ENCODE measurements at places on chromosomes 2 and 18.

- DNase-seq, result no peak
Observed at GRCh38 chr2:240132651-240132980, 3.5 kb downstream of the COPS9 start.

- DNase-seq, result peak; percentile 1
Observed at GRCh38 chr18:55384551-55385275, 203.3 kb downstream of the TCF4 start.

DNA sequence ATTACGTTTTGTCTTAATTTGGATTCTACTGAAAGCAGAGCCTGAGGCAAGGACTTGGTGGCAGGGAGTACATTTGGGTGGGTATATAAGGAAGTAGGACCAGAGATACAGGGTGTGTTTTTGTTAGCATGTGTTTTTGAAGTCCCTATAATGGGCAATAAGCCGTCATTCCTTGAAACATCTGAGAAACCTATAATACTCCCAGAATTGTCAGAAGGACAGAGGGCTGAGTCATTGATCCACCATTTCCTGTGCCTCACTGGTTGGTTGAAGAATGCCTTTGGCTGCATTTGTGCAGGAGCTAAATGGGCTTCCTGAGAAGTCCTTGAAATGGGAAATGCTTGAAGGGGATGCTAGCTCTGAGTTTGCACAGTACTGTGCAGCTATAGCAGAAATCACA lies 281.8 kb upstream of the ZEB2 start:
- DNase-seq, result no peak

GRCh38 chr18:60910534-60910933 lies 422.7 kb upstream of the CDH20 start:
- DNase-seq, result no peak

DNA sequence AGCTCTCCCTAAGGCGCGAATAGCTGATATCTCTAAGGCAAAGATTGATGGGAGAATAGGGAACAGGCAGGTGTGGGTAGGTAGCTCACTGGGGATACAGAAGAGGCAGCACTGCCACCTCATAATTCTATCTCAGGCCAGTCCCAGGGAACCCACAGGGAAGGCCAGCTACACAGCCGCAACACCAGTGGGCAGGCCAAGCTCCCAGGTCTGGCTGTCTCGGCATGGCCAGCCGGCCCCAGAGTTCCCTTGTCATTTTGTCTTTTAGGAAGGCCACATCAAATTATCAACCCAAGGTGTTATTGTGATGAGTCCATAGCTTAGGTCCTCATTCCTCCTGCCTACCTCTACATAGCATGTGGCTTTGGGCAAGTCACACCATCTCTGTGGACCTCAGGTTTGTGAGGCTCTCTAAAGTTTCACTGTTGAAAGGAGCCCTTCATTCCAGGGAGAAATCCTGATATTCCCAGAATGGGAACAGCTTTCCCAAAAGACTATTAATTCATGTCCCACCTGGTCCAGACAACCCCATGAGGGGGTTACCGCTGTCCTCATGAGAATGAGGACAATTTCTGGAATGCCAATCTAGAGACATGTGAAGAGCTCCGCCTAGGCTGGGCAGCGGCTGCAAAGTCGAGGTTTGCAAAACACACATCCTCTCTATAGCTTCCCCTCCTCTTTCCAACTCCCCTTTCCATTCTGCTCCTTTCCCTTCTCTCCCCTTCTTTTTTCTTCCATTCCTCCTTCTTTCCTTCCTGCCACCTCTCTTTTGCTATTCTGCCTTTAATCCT lies 287.1 kb upstream of the ID2 start:
- no peak for DNase-seq

- DNase-seq, result no peak
Observed at GRCh38 chr18:58700209-58700608, 28.9 kb downstream of the MALT1 start.

- DNase-seq, result no peak
Observed at GRCh38 chr2:8176887-8177286, 505.0 kb upstream of the ID2 start.

GRCh38 chr2:122535960-122536505 lies 780.6 kb downstream of the TSN start:
- no peak for DNase-seq

DNA sequence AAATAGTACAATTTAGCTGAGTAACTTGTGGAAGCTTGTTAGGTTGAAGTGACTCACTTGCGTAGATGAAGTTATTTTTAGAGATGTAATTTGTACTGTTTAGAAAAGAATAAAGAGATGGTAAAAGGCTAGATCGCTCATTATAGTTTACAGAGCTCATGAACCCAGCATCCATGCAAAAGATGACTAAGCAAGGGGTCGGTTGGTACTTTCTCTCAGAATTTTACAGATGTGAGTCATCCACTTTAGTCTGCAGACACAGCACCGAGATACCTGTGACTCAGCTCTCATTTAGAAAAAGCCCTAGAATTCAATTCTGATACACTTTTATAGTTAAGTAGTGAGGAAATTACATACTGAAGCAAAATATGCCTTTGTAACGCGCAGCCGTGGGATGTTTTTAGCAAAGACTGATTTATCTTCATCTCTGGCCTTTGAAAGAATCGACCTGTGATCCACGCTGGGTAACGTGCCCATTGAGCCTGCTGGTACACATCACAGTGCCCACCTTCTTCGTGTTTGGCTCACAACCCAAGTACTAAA lies 116.5 kb upstream of the FOSL2 start:
- DNase-seq, result no peak

DNA sequence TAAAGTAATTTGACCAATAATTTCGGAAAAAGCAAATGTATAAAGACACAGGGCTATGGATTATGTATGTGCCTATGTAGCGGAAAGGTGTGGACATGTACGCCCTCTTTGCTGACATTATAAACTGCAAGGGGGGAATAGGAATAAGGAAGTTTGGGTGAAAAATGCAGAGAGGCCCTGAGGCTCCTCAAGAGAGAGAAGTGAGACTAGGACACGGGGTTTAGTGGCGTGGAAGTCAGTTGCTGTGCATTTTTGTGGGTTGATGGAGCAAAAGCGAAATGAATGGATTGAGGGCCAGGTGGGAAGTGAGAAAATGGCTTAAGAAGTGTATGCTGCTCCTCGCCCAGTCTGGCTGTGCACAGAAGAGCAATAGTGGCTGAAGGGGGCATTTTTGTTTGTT lies 96.2 kb upstream of the B3GNT7 start:
- no peak for DNase-seq

DNA sequence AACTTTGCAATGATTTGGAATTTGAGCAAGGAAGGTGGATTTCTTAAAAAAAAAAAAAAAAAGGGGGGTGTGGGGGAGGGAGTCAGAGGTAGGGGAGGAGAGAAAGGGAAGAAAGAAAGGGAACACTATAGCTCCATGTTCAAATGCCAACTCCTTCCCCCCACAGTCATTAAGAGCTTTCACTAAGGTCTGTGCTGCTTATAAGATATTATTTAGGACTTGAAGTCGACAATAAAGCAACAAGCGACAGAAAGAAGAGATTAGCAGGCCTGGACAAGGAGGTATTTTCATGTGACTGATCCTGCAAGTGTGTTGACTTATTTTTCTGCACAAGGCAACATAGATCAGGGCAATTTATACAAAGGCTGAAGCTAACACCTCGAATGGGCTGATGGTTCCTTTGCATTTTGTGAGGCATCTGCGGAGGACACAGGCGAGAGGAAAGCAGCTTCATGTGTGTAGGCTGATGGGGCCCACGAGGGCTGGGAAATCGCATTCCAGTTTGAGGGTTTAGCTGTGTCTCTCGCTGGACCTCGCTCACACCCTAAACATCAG lies 382.0 kb downstream of the SOX11 start:
- DNase-seq, result no peak

DNA sequence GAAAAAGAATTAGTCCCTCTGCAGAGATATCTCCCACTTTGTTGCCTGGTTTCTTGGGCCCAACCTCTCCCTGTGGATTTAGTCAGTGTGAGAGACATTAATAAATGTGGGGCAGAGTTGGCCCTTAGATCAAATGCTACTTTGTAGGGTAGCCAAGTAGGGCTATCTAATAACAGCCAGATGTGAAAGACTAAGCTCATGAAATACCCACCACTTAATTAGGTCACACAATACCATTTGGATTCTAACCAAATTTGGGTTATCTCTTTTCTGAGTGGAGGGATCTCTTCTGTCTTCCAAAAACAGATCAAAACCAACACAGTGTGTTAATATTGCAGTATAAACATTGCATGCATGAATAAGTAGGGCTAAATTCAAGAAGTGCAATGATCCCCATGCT lies 626.8 kb upstream of the ZEB2 start:
- no peak for DNase-seq

DNA sequence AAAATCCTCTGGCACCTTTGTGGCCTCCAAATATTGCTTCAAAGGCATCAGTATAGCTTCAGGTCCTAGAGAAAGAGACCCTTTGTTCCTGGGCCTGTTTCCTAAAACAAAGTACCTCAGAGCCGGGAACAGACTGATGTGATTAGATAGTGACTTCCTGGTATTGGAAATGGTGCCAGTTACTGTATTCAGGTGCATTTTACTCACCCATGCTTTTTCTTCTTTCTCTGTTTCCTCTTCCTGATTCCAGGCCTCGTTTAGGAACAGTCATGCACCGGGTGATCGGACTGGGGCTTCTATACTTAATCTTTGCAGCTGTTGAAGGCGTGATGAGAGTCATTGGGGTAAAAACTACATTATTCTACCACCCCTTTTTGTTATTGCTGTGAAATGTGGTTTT lies 34.3 kb downstream of the TMEM87B start:
- no peak for DNase-seq

GRCh38 chr2:199336546-199336945 lies 121.2 kb downstream of the SATB2 start:
- DNase-seq, result no peak

GRCh38 chr2:150136401-150136800 lies 351.1 kb downstream of the RND3 start:
- no peak for DNase-seq

GRCh38 chr2:64763126-64763525 lies 109.4 kb upstream of the SERTAD2 start:
- no peak for DNase-seq

DNA sequence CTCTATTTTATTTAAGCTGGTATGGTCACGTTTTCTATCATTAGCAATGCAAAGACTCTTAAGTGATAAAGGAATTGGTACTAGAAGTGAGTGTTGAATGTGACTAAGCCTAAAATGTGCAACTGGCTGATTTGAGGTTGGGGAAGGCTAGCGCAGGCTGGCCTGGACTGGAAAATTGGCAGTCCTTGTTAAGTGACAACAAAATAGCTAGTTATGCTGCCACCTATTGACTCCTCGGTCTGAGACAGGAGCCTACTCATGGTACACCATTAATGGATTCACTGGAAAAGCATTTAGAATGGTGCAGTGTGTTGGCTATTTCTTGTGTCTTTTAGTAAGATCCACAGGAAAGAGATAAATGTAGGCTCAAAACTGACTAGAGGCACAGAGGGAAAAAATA lies 5.7 kb upstream of the WIPF1 start:
- no peak for DNase-seq

GRCh38 chr2:150705357-150705756 lies 217.9 kb upstream of the RND3 start:
- DNase-seq, result no peak

DNA sequence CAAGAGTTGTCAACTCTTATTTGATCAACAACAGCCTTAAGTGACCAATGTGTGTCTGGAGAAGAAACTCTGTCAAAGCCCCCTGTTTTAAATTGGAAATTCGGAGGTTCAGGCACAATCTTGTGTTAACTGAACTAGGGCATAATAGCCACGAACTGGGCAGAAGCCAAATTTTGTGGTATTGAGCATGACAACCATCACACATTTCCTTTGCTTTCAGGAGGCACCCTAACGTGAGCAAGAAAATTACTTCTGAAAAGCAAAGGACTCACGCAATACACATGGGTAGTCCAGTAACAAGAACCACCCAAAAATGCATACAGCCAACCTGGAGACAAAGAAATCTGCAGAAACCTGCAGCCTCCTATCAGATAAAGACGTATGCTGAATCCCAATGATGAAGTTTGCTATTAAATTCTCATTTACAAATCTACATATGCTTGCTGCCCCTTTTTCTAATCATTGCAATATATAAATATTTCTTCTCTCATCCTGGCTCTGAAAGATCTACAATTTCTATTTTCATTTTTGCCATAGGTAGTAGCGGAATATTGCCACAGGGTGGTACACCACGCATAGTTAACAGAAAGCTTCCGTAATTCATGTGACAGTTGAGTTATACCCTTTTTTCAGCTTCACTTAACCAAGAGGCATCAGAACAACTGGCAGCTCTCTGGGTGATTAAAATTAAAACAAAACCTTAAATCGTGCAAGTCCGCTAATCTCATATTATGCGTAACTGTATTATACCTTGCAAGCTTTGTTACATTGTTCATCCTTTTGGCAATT lies 495.8 kb downstream of the NRXN1 start:
- DNase-seq, result no peak

GRCh38 chr2:29920631-29921559 lies 491 bp downstream of the ALK start:
- no peak for DNase-seq

GRCh38 chr18:62976227-62976626 lies 260.9 kb downstream of the PHLPP1 start:
- no peak for DNase-seq

- DNase-seq, result no peak
Observed at GRCh38 chr2:237141571-237142051, 55.9 kb downstream of the COPS8 start.

- DNase-seq, result no peak
Observed at GRCh38 chr18:75773618-75774017, 346.1 kb upstream of the SMIM21 start.

DNA sequence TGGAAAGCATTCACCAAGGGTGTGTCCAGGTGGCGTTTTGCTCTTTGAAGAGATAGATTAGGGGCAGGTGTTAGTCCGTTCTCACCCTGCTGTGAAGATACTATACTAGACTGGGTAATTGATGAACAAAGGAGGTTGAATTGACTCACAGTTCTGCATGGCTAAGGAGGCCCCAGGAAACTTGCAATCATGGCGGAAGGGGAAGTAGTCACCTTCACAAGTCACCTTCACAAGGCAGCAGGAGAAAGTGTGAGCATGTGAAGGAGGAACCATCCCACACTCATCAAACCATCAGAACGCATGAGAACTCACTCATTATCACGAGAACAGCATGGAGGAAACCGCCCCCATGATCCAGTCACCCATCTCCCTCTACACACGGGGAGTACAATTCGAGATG lies 135.7 kb upstream of the NFATC1 start:
- no peak for DNase-seq

GRCh38 chr2:184498936-184499335 lies 99.4 kb upstream of the ZNF804A start:
- no peak for DNase-seq

DNA sequence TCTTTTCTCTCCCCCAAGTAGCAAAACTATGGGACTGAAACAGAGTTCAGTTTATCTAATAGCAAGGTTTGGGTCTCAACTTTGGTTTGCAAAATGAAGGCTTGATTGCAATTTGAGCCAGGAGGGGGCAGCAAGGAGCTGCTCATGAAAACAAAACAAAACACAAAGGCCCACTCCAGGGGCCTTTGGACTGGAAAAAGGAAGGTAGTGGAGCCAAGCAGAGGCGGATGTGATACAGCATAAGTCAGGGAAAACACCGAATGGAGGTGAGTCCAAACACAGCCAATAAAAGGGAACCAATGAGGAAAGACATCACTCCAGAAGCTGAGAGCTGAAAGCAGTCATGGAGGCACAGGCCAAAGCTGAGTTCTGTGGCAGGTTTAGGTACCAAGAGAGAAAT lies 799.7 kb upstream of the ACVR2A start:
- no peak for DNase-seq

GRCh38 chr2:204681412-204681811 lies 136.1 kb downstream of the PARD3B start:
- no peak for DNase-seq
